Vagina (tissue), 2 donors: ENCODE measurements at places on chromosomes 3 and 15.

GRCh38 chr3:74328435-74328834, 286.0 kb downstream of the CNTN3 start:
- DNase-seq: no peak

DNA sequence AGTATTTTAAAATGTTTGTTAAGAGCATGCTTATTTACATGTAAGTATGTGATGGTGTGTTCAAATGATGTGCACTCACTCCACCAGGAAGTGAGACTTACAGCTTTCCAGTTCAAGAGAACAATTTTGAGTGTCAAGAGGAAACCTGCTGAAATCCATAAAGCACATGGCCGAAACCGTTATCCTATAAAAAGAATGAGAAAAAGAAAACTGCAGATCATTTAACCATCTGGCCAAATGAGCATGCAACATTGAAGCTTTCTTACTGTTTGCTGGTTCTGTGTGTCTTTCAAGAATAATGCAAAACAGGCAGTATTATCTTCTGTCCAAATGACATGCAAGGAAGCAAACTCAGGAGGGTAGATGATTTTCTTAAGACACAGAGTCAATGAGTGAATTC, 26.3 kb downstream of the GABRR3 start:
- no peak for DNase-seq

DNA sequence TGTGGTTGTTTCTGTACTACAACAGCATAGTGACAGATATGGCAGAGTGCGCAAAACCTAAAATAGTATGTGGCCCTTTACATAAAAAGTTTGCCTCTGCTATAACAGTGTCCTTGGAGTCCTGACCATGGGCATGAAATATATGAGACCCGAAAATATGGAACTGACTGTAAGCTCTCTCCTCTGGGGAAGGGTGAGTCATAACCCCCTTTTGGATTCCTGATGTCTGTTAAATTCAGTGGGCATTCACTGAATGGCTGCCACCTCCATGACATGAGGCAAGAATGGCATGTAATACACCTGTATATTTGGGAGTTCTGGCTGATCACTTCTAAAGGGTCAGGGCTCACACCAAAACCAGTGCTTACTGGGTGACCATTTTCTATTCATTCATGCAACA, 6.1 kb downstream of the TBC1D2B start:
- no peak for DNase-seq

DNA sequence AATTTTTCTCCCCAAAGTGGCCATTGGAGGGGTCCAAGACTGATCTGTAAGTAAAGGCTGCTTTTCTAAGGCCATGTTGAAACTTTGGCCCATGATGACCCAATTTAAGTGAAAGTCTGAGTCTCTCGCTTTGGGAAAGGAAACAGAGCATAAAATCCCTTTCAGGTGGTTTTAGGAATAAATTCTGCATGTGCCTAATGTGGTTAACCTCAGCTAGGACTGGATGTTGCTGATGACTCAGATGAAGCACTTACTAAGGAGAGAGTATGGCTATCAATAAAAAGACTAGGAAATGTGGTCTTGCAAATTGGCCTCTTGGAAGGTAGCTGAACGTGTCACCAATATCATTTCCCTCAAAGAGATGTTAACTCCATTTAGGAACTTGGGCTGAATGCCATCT, 458.5 kb downstream of the AGBL1 start:
- no peak for DNase-seq

- DNase-seq: no peak
Observed at GRCh38 chr3:55066551-55067047, 138.7 kb upstream of the LRTM1 start.

GRCh38 chr3:194259982-194260766, 91.0 kb downstream of the CPN2 start:
- DNase-seq: peak; percentile 75

GRCh38 chr15:91824256-91824655, 29.3 kb upstream of the SLCO3A1 start:
- DNase-seq: no peak

GRCh38 chr3:98901119-98901391, 440 bp downstream of the DCBLD2 start:
- peak; percentile 88 for DNase-seq

GRCh38 chr3:24494618-24495325, at the start of gene THRB:
THRB (minus strand) TSS chr3:24494850.
- no peak for DNase-seq

DNA sequence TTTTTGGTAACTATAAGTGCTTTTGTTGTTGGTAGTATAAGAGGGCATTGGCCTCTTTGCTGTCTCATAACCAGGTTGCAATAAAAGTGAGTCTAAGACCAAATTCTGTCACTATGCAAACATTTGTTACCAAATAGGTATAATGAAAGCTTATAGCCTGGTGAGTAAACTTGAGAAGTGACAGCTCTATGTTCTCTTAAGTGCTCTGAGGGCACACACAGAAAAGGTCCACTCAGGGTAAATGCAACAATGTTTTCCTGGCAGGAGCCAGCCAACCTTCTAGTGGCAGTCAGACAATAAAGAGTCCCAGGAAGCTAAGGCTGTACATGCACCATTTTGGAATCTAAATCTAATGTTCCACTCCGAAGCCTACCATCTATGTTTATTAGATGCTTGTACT, 262.1 kb upstream of the TGFBR2 start:
- no peak for DNase-seq

GRCh38 chr3:124034016-124034843, 42.3 kb upstream of the ROPN1 start:
- DNase-seq: no peak

DNA sequence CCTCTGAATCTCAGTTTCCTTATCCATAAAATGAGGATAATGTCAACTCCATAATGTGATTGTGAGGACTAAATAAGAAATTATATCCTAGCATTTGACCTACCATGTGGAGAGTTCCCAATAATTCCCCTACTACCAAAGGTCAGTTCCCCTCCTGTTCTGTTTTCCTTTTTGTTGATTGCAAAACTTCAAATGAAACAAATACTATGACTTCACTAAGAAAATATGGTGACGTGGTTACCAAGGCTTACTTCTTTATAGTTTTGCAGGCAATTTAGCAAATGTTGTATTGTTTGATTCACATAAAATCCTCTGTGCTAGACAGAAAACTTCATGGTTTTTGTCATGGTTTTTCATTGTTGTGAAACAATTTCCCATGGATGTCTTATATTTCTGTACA, 153.8 kb upstream of the RORA start:
- DNase-seq: no peak

- DNase-seq: no peak
Observed at GRCh38 chr15:60442763-60443162, 36.2 kb downstream of the ICE2 start.

DNA sequence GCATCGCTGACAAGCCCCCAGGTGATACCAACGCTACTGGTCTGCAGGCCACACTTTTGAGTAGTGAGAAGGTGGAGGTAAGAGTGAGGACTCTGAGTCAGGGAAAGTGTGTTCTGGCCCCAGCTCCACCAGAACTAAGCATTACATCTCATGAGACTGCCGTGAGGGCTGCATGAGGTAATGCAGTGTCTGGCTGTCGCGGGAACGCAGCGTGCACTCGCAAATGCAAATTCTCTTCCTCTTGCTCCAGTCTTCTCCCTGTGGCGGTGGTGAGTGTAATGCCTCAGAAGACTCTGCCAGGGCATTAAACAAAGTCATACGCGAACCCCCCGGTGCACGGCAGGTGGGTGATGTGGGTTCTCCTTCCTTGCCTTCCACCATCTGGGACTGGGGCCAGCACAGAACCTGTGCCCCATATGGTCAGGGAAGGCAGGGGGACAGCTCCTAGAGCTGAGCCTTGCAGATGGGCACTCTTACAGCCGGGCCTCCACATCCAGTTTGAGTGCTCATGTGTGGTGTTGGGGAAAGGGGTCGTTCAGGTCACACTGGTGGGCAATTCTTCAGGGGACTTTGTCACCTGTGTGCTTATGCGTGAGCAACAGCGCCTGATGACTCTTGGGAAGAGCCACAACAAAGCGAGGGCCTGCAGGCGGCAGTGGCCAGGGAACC, 175.8 kb downstream of the XXYLT1 start:
- DNase-seq: no peak

DNA sequence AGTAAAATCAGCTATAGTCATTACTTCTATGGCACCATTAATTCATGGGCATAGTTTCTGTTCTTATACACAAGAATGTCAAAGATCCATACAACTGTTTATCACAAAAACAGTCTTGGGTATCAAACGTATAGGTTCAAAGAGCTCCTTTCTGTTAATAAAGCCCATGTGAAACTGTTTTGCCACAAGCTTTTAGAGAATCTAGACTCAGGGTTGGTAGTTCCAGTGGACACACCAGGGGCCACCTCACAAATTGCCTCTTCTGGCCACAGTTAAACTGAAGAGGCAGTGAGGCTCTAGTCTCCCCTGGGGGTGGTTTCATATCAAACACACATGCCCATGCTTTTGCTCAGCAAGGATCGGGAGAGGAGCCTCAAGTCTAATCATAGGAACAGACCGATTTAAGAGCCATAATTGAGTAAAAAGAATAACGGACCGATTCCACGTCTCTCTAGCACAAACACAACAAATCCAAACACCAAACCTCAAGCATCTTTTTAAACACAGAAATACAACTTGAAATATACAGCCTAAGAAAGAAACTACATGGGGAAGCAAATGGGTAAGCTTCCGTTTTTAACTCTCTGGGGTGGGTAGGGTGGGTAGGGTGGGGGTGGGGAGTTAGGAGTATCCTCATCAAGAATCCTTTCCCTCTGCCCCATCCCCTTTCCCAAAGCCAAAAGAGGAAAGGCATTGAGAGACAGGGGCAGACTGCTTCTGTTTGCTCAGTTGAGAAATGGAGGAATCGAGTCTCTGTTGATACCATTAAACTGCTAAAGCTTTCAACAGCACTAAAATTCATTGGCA, 443.3 kb downstream of the MAGI1 start:
- no peak for DNase-seq

GRCh38 chr3:123880998-123881561, 3.1 kb downstream of the MYLK start:
- no peak for DNase-seq

GRCh38 chr3:11037241-11037873, 44.8 kb downstream of the SLC6A1 start:
- no peak for DNase-seq

- DNase-seq: no peak
Observed at GRCh38 chr3:107208100-107208499, 169.1 kb upstream of the CCDC54 start.

- no peak for DNase-seq
Observed at GRCh38 chr3:191873736-191874135, 412.8 kb downstream of the PYDC2 start.

- no peak for DNase-seq
Observed at GRCh38 chr3:120461416-120461815, 10.6 kb upstream of the FSTL1 start.

DNA sequence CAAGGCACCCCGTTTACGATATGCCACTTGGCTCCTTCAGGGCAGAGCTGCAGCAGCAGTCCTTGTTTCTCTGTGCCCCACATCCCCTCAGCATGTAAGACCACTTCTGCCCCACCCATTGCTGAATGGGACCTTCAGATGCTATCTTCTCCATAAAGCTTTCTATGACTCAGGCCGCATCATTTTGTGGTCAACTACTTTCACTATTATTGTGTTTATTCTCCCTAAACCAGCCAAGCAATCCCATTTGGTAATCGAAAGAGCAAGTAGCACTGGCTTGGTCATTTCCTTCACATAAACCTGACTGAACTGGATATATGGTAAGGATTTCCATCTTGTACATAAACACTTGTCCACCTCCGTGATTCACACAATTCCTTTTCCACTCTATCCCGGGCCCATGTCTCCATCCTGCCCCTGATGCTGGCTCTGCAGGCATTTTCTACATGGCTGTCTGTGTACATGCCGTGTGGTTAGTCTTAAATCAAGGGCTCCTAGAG, 25.7 kb downstream of the LIPC start:
- no peak for DNase-seq

DNA sequence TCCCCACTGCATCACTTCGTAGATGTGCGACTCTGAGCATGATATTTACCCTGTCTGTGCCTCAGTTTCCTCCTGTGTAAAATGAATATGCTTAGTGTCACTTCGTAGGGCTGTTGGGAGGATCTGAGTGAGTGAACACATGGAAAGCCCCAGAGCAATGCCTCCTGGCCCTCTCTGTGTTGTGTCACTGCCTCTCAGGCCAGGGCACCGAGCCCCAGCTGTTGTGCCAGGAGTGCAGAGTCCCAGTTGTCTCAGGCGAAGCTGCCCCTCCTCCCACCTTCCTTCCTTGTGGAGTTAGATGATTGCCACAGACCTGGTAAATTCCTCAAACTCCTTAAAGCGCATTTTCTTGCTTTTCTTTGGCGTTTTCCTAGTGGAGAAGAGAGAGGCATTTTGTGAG, 26.2 kb downstream of the EFCAB12 start:
- DNase-seq: no peak

DNA sequence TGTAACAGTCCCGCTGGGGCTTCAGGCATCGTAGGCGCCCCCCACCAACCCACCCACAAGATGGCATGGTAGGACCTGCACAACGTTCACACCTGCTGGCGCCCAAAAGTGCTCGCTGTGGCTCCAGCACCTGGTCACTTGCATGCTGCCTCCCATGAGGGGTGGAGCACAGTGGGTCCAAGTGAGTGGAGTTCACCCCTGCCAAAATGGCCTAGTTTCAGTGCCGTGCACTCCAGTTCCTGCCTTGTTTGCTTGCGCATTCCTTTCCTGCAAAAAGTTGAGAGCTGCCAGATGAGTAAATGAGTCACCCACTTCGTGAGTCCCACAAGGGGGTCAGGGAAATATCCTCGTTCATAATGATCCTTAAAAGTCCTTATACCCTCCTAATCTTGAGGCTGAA, 788.7 kb upstream of the DPPA4 start:
- no peak for DNase-seq

GRCh38 chr15:62647202-62647842, 395.2 kb upstream of the TPM1 start:
- no peak for DNase-seq

DNA sequence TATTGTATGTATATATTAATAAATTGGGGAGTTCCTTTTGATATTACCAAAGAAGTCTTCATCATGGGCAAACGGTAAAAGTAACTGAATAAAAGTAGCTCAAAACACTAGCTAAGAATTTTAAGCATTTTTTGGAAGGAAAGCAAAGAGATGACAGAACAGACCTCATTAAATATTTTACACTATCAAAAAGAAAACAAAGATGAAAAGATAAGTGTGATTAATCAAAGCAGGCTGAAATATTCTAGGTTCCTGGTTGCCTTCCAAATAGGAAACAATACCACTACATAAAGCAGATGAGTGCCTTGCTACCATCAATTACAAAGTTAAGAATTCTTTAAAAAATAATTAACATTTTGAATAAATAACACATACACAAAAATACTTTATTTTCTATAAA, 3.6 kb downstream of the NKIRAS1 start:
- DNase-seq: no peak

- DNase-seq: no peak
Observed at GRCh38 chr15:80895091-80895490, 94.5 kb downstream of the MESD start.

- DNase-seq: no peak
Observed at GRCh38 chr3:50445919-50446318, 57.5 kb downstream of the CACNA2D2 start.

DNA sequence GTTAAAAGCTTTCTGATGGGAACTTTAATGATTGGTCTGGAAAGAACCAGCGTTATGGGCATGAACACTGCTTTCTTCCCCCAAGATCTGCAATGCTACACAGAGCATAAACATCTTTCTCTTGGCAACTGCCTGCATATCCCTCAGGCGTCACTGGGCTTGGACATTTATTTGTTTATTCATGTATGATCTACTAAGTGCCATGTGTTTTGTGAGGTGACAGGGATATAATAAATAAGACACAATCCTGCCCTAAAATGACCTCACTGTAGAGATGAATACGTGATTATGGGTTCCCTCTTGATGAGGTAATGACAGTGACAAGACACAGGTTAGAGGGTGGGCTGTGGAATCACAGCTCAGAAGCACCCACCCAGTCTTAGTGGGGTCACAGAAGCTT, 485.3 kb downstream of the PDCD6IP start:
- no peak for DNase-seq

- no peak for DNase-seq
Observed at GRCh38 chr3:146071632-146072031, 89.4 kb downstream of the PLOD2 start.
